ENCODE measurements at places on chromosomes 12 and 14. TPM values are rescaled to one million over a fixed set of nuclear protein-coding genes. Genes with fewer than 3 reads are reported as not detected.

- H3K36me3 ChIP-seq = peaks cover 10% of the 10 kb centered on the region
- H3K4me1 ChIP-seq = peaks cover 54% of the 10 kb centered on the region
- H3K27ac ChIP-seq = no peak overlapping the region
- DNase-seq = no peak
- H3K27me3 ChIP-seq = no peaks in the 10 kb centered on the region
These were observed 35.1 kb downstream of the NCOR2 start for GRCh38 chr12:124532331-124532750.

ETFBKMT gene
- 5.1 TPM for total RNA-seq

NFKBIA gene
- total RNA-seq = 387 TPM

GRCh38 chr12:20017802-20018201 lies 350.5 kb upstream of the PDE3A start:
- no peaks in the 10 kb centered on the region for H3K36me3 ChIP-seq
- H3K4me3 ChIP-seq = no peak overlapping the region
- DNase-seq = no peak
- H3K27me3 ChIP-seq = no peaks in the 10 kb centered on the region
- no peaks in the 10 kb centered on the region for H3K4me1 ChIP-seq

GRCh38 chr14:26597071-26597588 lies 703 bp downstream of the NOVA1 start:
- peak overlapping the region; percentile 91 for H3K27ac ChIP-seq
- no peaks in the 10 kb centered on the region for H3K27me3 ChIP-seq
- H3K36me3 ChIP-seq = no peaks in the 10 kb centered on the region
- H3K4me3 ChIP-seq = peak overlapping the region; percentile 84
- DNase-seq = no peak

SERPINA9 gene
- not detected for total RNA-seq

SPIC gene
- not detected for total RNA-seq

ESR2 gene
- 0.83 TPM for total RNA-seq

GRCh38 chr12:48946205-48946604 lies 11.1 kb downstream of the ARF3 start:
- H3K36me3 ChIP-seq = peaks cover 6% of the 10 kb centered on the region
- H3K4me1 ChIP-seq = peaks cover 23% of the 10 kb centered on the region
- no peak overlapping the region for H3K27ac ChIP-seq
- H3K4me3 ChIP-seq = no peak overlapping the region

LARP4 gene
- 29.7 TPM for total RNA-seq

GRCh38 chr14:81177225-81177624 lies 43.5 kb downstream of the GTF2A1 start:
- no peaks in the 10 kb centered on the region for H3K27me3 ChIP-seq
- peak overlapping the region; percentile 27 for H3K27ac ChIP-seq
- peak overlapping the region; percentile 30 for H3K4me3 ChIP-seq
- no peaks in the 10 kb centered on the region for H3K36me3 ChIP-seq
- H3K4me1 ChIP-seq = peaks cover 30% of the 10 kb centered on the region
- DNase-seq = no peak

ACSM4 gene
- not detected for total RNA-seq

CIDEB gene
- 6.6 TPM for total RNA-seq

TAS2R7 gene
- total RNA-seq = not detected

- H3K4me3 ChIP-seq = no peak overlapping the region
- H3K27me3 ChIP-seq = no peaks in the 10 kb centered on the region
- no peak for DNase-seq
These were observed 18.4 kb downstream of the ATXN2 start for GRCh38 chr12:111580737-111581136.

CARMIL3 gene
- total RNA-seq = not detected

DNA sequence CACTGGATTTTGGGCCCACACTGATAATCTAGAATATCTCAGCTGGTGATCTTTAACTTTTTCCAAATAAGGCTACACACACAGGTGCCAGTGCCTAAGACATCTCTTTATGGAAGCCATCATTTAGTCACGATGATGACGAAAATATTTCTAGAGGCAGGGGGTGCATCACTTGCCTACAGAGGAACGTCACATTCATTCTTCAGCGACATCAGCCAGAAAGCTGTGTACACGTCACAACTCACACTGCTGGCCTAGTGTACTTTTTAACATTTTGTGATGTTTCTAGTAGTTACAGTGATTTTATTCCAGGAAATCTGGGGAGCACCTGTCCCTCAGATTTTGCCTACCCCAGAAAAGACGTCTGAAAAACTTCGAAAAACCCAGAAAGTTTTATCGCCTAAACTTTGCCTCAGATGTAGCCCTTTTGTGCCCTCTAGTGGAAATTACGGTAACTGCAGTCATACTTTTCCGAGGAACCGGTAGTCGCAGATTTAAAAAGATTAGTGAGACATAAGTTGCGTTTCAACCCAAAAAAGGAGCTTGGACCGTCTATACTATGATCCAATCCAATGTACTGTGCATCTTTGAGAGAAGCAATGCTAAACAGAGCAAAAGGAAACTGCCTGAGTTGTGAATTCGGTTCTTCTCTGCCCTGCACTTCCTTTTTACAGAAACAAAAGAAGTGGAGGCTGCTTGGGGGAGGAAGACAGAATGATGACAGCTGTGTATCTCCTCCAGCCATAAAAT lies 64.3 kb upstream of the STON2 start:
- no peaks in the 10 kb centered on the region for H3K36me3 ChIP-seq
- no peak overlapping the region for H3K27ac ChIP-seq
- no peak for DNase-seq
- H3K27me3 ChIP-seq = no peaks in the 10 kb centered on the region
- H3K4me3 ChIP-seq = peak overlapping the region; percentile 44

- peaks cover 18% of the 10 kb centered on the region for H3K4me1 ChIP-seq
- no peak for DNase-seq
- no peaks in the 10 kb centered on the region for H3K27me3 ChIP-seq
- no peak overlapping the region for H3K4me3 ChIP-seq
- no peaks in the 10 kb centered on the region for H3K36me3 ChIP-seq
- no peak overlapping the region for H3K27ac ChIP-seq
These were observed 19.6 kb downstream of the NOC4L start for GRCh38 chr12:132163911-132164288.

GRCh38 chr12:48980389-48980952 lies 2.3 kb downstream of the WNT1 start:
- H3K27ac ChIP-seq = no peak overlapping the region
- no peaks in the 10 kb centered on the region for H3K36me3 ChIP-seq
- peaks cover 18% of the 10 kb centered on the region for H3K27me3 ChIP-seq
- H3K4me1 ChIP-seq = peaks cover 42% of the 10 kb centered on the region
- DNase-seq = no peak

RIMBP2 gene
- 1.5 TPM for total RNA-seq

IGFBP6 gene
- 626 TPM for total RNA-seq

DNA sequence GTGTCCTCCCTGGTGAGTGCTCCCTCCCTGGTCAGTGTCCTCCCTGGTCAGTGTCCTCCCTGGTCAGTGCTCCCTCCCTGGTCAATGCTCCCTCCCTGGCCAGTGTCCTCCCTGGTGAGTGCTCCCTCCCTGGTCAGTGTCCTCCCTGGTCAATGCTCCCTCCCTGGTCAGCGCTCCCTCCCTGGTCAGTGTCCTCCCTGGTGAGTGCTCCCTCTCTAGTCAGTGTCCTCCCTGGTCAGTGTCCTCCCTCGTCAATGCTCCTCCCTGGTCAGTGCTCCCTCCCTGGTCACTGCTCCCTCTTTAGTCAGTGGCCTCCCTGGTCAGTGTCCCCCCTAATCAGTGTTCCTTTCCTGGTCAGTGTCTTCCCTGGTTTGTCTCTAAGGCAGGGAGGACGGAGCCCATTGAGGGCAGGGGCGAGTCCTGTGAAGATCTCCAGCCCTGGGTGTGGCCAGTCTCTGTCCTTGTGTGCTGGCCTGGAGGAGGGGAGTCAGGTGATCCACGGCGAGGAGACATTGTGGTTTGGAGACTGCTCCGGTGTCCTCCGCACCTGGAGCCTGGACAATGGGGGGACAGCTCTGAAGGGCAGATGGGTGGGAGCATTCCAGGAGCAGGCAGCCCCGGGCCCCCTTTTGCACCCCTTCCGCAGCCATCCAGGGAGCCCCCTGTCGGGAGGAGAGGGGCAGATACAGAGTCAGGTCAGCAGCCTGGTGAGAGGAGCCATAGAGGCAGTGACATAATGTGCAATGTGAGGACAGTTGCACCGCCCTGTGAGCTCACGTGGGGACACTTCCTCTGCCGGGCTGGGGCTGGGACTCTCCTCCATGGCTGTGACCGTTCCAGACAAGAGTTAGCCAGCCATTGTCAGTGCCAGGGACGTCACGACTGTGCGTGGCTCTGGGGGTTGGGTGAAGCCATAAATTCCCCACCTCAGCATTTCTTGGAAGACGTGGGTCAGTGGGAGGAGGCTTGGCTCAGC lies 93.4 kb downstream of the ADGRD1 start:
- H3K27me3 ChIP-seq = no peaks in the 10 kb centered on the region
- H3K4me1 ChIP-seq = peaks cover 31% of the 10 kb centered on the region
- no peak for DNase-seq
- H3K4me3 ChIP-seq = no peak overlapping the region
- no peaks in the 10 kb centered on the region for H3K36me3 ChIP-seq
- peak overlapping the region; percentile 27 for H3K27ac ChIP-seq

GRCh38 chr12:108825201-108825950 lies 32.0 kb downstream of the SSH1 start:
- H3K4me3 ChIP-seq = peak overlapping the region; percentile 25
- peaks cover 4% of the 10 kb centered on the region for H3K36me3 ChIP-seq
- peaks cover 93% of the 10 kb centered on the region for H3K4me1 ChIP-seq

DNA sequence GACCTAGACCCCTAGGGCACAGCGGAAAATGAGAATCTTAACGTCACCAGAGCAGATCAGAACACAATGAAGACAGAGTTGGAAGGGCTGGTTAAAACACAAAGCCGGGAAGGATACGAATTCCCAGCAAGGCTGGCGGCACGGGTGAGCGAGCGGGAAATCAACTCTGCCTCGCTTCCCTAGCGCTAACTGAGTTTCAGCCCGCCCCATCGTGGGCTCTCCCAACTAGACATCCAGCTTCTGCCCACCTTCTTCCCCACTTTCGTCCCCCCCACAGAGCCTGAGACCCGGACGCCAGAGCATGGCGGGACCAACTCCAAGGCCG lies 377 bp downstream of the CCNT1 start:
- peaks cover 18% of the 10 kb centered on the region for H3K36me3 ChIP-seq
- peak overlapping the region; percentile 88 for H3K27ac ChIP-seq
- no peaks in the 10 kb centered on the region for H3K27me3 ChIP-seq

NAA30 gene
- total RNA-seq = 24.6 TPM

DNA sequence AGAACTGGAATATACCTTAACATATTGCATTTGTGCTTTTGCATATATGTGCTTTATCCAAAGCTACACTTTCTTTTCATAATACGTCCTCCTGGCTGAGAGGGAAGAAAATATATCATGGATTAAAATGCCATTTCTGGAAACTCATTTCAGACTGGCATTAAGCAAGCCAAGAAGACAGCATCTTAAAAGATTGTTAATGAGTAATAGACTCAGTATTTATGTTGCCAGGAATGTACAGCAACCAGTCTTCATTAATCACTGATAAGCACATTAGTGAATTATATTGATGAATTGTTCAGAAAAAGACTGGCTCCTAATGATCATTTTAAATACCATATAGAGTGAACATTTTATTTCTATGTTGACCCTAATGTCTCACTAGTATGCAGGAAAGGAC lies 134.9 kb upstream of the IFNG-AS1 start:
- no peaks in the 10 kb centered on the region for H3K27me3 ChIP-seq
- no peak for DNase-seq
- no peak overlapping the region for H3K27ac ChIP-seq

INTS13 gene
- 24.3 TPM for total RNA-seq

BCDIN3D gene
- total RNA-seq = 6.2 TPM

GRCh38 chr12:109605599-109606228 lies 32.1 kb downstream of the MVK start:
- peaks cover 6% of the 10 kb centered on the region for H3K4me1 ChIP-seq
- DNase-seq = no peak
- H3K27me3 ChIP-seq = no peaks in the 10 kb centered on the region
- no peak overlapping the region for H3K4me3 ChIP-seq
- no peak overlapping the region for H3K27ac ChIP-seq
- no peaks in the 10 kb centered on the region for H3K36me3 ChIP-seq

WSCD2 gene
- 47.9 TPM for total RNA-seq

- no peak overlapping the region for H3K4me3 ChIP-seq
- peaks cover 95% of the 10 kb centered on the region for H3K36me3 ChIP-seq
- DNase-seq = no peak
These were observed 12.6 kb upstream of the LRP1-AS start for GRCh38 chr12:57160040-57160439.

- peaks cover 70% of the 10 kb centered on the region for H3K4me1 ChIP-seq
- peak overlapping the region; percentile 93 for H3K4me3 ChIP-seq
- H3K36me3 ChIP-seq = peaks cover 53% of the 10 kb centered on the region
- H3K27ac ChIP-seq = no peak overlapping the region
- no peak for DNase-seq
These were observed 3.3 kb downstream of the SP1 start for GRCh38 chr12:53383258-53383657.

NUP107 gene
- 26.1 TPM for total RNA-seq

MIP gene
- not detected for total RNA-seq

KCNC2 gene
- total RNA-seq = not detected

- H3K27ac ChIP-seq = peak overlapping the region; percentile 47
- no peaks in the 10 kb centered on the region for H3K27me3 ChIP-seq
- H3K4me1 ChIP-seq = no peaks in the 10 kb centered on the region
These were observed 5.7 kb upstream of the WSCD2 start for GRCh38 chr12:108123402-108123801.

- no peaks in the 10 kb centered on the region for H3K36me3 ChIP-seq
- no peaks in the 10 kb centered on the region for H3K4me1 ChIP-seq
- H3K4me3 ChIP-seq = no peak overlapping the region
- DNase-seq = no peak
- H3K27me3 ChIP-seq = no peaks in the 10 kb centered on the region
These were observed 1517.0 kb downstream of the AACS start for GRCh38 chr12:126582231-126582630.

DNA sequence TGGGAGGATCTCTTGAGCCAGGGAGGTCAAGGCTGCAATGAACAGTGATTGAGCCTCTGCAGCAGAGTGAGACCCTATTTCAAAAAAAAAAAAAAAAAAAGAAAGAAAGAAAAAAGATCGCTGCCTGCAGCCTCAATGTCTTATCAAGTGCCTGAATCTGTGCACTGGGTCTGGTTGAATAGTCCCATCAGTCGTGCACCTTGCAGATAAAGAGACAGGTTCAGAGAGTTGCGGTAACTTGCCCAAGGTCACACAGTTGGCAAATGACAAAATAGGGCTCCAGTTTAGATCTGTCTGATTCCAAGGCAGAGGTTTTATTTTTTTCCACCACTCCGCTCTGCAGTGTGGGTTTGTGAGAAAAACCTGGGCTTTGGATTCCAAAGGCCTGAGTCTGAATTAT lies 649 bp upstream of the PLA2G1B start:
- no peaks in the 10 kb centered on the region for H3K36me3 ChIP-seq
- no peaks in the 10 kb centered on the region for H3K27me3 ChIP-seq
- H3K4me3 ChIP-seq = no peak overlapping the region

DNA sequence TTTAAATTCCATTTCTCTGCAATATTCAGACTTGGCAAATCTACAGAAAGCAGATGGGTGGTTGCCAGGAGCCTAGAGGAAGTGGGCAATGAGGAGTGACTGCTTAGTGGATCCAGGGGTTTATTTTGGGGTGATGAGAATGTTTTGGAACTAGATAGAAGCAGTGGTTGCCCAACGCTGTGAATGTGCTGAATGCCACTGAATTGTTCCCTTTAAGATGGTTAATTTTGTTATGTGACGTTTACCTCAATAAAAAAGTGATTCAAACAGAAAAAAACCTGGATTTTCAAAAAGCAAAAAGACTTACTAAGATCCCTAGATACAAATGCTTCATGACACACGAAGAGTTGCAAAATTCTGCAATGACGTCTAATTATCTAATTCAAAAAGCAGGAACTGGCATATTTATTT lies 34.2 kb downstream of the DAO start:
- H3K4me1 ChIP-seq = peaks cover 6% of the 10 kb centered on the region
- no peak overlapping the region for H3K27ac ChIP-seq

SLC17A8 gene
- total RNA-seq = not detected

PPP2R5E gene
- total RNA-seq = 30.7 TPM

BIN2 gene
- 2.0 TPM for total RNA-seq

All from esophagus muscularis mucosa (tissue), 4 donors.